Stimulated activated CD4-positive, alpha-beta T cell treated with anti-CD3 and anti-CD28 coated beads, Interleukin-4, amount 100 ng/mL, for 24 hours (primary cell): ENCODE measurements at places on chromosomes 13 and 19.

DNA sequence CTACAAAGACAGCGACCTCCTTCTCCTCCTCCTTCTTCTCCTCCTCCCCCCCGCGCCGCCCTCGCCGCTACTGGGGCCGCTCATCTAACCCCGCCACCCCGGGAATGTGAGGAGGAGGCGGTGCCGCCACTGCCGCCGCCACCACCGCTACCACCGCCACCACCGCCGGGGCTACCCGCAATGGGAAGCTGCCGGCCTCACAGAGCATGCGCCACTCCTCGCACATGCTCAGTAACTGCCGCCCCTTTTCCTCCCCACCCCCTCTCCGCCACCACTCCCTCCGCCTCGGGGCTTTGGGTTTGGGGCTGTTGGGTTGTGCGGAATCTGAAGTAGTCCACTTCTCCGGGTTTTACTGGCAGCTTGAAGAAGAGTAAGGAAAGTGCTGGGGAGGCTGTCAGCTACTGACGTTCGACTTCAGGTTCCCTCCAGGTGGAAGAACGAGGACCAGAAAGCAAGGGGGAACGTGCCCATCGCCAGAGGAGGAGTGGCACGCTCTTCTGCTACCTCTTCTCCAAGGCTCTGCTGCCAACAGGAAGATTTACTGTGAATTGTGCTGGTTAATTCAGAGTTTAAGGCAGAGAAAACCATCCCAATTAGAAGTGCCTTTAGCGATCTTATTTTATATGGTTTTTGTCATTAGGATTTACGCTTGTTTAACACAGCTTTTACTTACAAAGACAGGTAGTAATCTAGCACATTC, at the start of gene MYCBP2:
MYCBP2 (minus strand) TSS at position 190 of the 700 bp plus-strand sequence. CDS start 319 bp downstream, outside the sequence.
- DNase-seq = peak; percentile 98

DNA sequence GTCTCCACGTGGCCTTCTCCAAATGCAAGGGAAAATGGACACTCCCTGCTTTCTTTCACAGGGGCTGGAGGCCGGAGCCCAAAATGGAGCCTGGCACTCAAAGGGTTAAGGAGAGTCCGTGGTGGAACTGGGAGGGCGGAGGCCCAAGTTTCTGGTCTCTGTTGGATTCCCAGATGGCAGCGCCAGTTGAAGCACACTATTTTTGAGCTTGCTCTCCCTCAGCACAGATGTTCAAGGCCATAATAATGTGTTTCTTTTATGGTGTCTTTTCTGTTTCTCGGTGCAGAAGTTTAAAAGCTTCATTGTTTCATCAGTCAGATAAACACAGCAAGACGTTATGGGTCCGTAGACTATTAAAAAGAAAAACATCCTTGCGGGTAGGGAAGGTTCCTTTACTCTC, 67.6 kb downstream of the TNFRSF19 start:
- no peak for DNase-seq

DNA sequence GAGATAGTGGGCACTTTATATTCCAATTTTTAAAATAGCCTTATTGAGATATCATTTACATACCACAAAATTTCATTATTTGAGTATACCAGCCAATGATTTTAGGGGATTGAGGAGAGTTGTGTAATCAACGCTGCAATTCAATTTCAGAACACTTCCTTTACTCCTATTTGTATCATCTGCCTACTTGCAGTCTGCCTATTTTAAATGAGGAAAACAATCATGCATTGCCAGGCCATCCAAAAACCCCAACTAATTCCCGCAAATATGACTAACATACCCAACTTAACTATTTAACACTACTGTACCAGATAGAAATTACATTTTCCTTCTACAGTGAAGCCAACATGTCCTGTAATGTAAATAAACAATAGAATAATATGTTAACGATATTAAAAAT, 26.7 kb downstream of the CAB39L start:
- no peak for DNase-seq

- no peak for DNase-seq
Measured at GRCh38 chr13:73341748-73342147, 282.9 kb downstream of the KLF5 start.

DNA sequence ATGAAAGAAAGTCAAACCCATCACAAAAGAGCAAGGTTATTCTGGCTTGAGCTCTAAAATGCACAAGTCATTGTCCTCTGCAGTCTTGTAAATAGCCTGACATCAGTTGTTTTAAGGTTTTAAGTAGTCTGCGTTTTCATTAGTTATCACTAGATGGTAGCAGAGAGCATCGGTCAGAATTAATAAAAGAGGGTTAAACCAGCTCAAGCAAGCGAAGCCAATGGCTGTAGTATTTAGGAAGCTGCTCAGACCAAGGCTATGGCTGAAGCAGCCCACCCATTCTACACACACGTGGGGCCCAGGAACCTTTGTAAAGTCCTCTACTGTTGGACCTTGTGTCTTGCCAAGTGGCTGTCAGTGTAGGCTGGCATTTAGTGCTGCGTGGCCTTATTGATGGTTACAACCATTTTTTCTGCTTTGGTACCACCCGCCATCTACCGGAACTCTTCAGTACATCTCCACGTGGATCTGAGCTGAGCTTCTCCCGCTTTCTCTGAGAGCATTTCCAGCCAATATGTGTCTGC, 13.3 kb upstream of the ZNF57 start:
- DNase-seq = no peak

- peak; percentile 49 for DNase-seq
Measured at GRCh38 chr13:114019367-114019766, 45.5 kb upstream of the C13orf46 start.

DNA sequence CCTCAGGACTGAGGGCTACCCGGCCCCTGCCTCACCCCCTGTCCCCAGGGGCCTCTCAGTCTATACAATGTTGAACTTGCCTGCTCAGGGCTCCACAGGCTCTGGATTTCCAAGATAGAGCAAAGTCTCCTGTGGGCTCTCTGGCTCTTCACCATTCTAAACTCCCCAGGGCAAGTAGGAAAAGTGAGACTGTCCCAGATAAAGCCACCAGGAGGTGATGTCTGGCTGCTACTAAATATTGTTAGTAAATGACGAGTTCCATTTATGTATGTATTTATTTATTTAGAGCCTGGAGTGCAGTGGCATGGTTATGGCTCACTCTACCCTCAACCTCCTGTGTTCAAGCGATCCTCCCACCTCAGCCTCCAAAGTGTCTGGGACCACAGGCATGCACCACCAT, 73.6 kb upstream of the SIAH3 start:
- no peak for DNase-seq

DNA sequence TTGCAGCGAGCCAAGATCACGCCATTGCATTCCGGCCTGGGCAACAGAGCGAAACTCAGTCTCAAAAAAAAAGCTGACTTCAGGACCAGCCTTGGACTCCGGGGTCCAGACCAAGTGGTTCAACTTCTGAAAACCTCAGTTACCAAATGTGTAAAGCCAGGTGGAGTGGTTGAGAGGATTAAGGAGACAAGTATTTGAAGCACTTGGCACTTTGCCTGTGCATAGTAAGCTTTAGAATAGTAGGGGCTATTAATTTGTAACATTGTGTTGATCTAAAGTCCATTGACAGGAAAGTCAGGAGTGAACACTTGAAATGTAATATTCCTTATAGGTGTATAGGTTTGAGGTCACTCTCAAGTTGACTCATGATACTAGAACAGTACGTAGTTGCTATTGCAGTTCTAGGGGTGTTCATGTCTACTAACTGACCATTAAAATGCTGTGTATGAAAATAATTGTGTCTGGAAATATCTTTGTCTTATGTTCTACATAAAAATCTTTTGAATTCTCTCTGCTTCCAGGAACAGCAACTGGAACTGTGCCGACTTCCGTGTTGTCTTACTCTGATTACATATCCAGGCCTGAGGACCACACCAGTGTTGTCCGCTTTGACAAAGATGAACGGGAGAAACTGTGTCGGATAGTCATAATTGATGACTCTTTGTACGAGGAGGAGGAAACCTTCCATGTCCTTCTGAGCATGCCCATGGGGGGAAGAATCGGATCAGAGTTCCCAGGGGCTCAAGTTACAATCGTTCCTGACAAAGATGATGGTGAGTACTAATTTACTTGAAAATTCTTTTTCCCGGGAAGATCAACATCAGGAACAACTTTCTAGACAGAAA, 97.4 kb downstream of the FREM2 start:
- DNase-seq = no peak

DNA sequence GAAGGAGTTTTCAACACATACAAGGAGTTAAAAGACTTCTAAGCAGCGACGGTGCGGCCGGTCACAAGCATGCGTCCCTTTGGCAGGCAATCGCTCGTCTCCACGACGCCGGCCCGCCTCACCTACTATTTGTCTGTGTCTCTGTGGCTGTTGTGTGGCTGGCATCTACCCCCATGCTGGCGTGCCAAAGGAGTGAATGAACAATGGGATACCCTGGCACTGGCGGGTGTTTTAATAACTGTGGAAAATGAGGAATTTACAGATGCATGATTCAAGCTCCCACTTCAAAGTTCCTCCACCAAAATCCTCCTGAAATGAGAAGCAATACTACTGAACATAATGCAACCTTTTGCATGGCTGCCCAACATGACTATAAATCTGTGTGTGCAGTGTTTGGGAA, 176.6 kb downstream of the KLF5 start:
- no peak for DNase-seq

GRCh38 chr13:110131424-110131823, 175.5 kb downstream of the COL4A1 start:
- no peak for DNase-seq

DNA sequence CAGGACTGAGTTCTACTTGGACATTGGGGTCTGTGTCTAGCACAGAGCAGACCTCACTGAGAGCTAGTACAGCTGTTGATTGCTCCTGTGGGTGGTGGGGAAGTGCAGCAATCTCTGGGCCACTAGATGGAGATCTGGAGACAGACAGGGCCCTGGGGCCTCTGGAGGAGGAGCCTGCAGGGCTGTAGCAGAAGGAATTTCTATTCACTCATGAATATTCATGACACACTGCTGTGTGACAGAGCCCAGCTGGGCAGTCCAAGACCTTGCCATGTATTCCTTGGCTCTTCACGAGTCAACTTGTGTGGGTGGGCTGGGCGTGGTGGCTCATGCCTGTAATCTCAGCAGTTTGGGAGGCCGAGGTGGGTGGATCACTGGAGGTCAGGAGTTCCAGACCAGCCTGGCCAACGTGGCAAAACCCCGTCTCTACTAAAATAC, 37.5 kb downstream of the SUGP2 start:
- DNase-seq = peak; percentile 7

DNA sequence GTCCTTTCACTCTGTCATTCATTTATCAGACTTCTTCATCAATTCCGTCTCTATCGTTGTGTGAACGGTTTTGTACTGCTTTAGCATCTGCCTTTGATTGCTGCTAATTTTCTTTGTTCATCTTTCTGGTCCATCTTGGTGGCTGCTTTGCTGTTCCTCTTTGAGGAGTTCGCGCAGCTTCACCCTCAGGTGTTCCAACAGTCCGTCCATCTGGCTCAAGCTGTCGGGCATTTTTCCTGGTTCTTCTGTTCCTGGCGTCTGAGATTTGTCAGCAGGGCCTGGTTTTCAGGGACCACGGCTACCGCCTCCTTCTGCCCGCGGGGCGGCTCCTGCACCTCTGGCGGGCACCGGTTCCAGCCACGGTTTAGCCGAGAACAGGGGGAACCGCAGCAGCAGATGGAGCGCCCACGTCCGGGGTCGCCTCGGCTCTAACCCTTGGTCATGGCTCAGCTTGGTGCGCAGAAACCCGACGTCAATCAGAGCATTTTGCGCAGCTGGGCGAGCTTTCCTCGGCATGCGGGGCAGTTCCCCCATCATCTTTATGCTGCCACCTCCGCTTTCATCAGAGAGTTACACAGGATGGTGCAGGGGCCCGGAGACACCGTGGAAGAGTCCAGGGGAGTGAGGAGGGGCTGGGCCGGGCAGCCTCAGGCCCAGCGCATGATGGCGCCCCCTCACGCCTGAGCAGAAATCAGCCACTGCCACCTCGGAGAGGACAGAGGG, 89.5 kb downstream of the ZNF100 start:
- no peak for DNase-seq

DNA sequence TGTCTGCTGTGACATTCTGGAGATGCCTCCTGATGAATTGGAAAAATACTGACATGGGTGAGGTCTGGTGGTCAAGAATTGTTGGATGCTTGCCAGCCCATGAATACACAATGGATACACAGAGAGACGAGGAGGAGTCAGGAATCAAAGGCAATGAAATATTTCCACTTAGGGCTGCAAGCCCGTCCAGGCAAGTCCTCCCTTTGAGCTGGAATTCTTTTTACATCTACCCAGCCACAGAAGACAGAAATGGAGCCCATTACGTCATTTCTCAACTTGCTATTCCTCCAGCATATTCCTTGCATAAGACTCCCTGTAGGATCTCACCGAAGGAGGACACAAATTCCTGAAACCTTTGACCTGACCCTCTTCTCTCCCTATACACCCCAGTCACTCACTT, 15.7 kb upstream of the IGFL4 start:
- no peak for DNase-seq

DNA sequence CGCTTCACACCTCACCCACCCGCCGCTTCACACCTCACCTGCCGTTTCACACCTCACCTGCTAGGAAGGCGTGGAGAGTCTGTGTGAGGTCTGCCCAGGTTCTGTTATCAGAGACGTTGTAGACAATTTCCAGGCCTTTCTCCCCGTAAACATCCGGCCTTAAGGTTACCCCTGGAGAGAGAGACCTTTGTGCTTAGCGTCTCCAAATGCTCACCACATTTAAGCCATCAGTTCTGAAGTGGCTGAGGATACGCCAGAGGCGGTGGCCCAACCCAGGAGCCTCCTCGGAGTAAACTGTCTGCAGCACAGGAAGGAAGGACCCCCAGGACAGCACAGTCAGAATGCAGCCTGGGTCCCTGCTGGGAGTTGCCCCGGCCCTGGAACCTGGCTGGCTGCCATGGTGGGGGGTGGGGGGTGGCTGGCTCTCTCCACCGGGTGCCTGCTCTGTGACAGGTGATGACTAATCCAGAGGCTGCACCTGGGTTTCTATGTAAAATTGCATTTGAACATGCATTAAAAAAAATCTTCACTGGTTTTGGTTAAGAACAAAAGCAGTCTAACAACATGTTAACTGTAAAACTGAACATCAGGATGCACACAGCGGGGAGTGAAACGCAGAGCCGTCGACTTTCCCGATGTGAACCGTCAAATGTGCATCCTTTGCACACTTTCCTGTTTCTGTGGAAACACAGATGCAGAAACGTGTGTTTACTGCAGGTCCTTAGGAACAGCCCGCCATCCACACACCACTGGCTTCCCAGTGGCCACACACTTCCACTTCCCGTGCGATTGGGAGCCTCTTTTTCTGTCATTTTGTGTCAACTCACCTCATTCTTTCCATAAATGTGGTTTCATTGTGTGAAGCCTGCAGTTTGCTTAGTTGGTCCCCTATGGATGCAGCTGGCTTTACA, 4.5 kb downstream of the ATP4B start:
- DNase-seq = no peak

DNA sequence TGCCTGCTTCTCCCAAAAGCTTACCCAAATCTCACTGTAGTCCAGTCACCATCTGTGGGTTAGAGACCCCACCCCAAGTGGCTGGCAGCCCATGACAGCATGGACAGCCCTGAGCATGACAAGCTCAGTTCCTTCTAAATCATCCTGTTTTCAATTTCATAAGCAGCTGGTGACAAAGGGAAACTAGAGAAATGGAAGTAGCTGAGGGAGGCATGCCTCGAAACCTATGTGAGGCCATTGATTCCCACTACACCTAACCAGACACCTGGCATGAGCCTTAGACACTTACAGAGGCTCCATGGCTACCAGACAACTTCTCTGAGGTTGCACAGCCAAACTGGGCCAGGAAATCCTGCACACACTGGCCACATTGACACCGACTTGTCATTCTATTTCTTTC, 56.2 kb downstream of the ABCC4 start:
- no peak for DNase-seq
